ENCODE measurements at places on chromosomes 13 and 19. TPM values are rescaled to one million over a fixed set of nuclear protein-coding genes. Genes with fewer than 3 reads are reported as not detected.

METTL21C gene
- total RNA-seq = not detected

SLITRK5 gene
- total RNA-seq = under 0.01 TPM

SYNE4 gene
- 0.20 TPM for total RNA-seq

FFAR3 gene
- not detected for total RNA-seq

ICAM5 gene
- total RNA-seq = 2.5 TPM

NTF4 gene
- not detected for total RNA-seq

FAM216B gene
- not detected for total RNA-seq

CFAP97D2 gene
- not detected for total RNA-seq

All from smooth muscle cell of the pulmonary artery (primary cell).